ENCODE measurements at places on chromosomes 6 and 20.
A peak's percentile ranks its signal among the peaks of the same experiment; 100 is the strongest.

DNA sequence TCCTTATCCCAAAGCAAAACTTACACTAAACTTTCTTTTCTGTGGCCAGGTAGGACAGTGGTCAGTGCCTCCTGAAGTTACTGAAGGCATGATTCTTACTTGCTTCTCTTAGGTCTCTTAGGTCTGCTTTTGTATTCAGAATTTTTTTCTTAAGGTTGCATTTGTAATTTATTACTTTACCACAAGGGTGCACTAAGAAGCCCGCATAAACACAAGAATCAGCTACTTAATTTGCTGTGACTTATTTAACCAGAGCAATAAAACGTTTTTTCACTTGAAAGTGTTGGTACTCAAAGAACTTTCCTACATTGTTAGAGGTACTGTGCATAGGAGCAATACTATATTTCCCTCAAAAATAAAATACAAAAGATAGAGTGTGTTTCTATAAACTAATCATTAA is 75.4 kb upstream of the LAMA2 start:
- no peak for DNase-seq

DNA sequence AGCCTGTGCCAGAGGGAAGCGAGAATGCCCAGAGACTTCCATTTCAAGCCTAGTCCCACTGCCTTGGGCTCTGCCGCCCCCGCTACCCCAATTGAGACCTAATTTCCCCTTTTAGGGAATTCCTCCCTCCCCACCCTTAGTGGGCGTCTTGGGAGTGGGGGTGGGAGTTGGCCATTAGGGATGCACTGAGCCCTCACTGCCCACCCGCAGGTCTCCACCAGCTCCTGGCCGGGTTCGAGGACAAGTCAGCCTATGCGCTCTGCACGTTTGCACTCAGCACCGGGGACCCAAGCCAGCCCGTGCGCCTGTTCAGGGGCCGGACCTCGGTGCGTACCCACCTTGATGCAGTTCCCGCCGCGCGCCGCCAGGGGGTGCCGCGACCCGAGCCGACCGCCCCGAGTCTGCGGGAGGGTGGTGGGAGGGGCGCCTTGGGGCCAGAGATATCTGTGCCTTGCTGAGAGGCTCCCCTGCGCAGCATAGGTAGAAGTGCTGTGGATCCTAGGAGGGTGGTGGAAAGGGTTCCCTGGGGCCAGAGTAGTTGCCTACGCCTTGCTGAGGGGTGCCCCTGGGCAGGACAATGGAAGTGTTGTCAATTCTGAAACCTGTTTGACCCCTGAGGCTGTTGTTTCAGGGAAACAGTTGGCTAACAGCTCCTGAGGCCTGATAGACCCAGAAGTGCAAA is 9.2 kb downstream of the ITPA start:
- DNase-seq, result peak; percentile 61

DNA sequence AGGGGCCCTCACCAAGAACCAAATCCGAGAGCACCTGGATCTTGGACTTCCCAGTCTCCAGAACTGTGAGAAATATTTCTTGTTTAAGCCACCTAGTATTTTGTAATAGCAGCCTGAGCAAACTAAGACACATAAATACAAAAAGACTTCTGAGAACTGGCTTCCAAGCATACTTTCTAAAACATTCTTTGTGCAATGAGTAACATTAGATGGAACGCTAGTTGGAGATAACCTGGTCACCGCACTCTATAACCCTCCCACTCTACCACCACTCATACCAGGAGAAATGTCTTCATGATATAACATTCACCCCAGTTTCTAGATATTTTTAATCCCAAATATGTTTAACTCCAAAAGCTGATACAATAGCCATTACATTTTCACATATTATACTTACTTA is 169.5 kb upstream of the THEMIS start:
- DNase-seq, result no peak

GRCh38 chr6:154448448-154449096 is 61.9 kb downstream of the CNKSR3 start:
- no peak for DNase-seq

DNA sequence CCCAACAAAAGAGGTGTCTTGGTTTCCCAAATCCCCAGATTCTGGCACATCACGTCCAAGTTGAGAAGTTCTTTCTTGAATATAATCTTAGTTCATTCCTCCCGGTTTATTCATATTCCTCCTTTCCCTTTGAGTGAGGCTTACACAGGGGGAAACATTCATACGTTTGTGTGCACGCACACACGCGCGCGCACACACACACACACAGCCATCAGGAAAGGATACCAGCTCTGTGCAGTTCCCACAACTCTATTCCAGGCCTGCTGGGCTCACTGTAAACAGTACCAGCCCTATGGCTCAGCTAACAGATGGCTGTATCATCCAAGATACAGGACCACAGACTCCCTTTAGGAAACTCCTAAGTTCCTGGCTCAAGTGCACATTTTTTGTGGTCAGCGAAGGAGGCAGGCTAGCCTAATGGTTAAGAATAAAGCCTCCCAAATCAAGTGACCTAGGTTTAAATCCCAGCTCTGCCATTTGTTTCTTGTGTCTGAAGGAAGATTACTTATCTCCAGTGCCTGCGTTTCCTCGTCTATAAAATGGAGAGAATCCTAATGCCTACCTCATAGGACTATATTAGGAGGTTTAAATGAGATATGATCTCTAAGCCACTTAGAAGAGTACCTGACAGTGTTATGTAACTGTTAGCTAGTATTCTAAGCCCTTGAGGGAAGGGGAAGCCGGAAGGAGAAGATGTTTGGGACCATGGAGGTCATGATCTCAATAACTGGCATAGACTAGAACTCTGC is 3.7 kb upstream of the TAF8 start:
- no peak for DNase-seq

DNA sequence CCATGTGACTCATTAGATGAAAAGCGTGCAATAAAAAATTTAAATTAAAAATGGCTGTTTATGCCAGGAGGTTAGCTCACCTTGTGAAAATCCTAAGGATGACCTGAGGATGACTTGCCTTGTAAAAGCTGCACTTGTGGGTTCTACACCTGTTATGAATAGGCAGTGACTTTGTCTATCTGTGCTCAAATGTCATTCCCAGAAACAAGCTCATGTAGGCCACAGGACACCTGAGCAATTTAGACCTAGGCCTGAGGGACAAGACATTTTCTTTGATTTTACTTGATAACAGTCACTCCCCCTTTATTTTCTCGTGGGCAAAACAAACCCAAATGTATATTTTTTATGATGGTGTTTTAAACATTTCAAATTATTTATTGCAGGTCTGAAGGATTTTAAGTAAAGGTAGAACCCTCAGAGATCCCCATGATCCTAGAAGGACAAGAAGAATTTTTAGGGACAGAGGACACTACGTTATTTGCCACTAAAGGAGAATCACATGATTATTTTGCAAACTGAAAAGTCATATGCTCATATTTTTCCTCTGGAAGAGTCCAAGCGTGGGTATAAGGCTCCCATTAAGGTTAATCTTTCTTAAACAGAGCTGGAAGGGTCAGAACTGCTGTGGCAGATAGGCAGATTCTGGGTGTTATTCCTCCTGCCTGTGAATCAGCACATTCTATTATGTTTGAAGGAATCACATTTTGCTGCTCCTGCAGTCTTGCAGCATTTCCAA is 277.5 kb upstream of the MAN1A1 start:
- DNase-seq, result no peak

GRCh38 chr20:19692685-19693119 is 65.4 kb upstream of the RIN2 start:
- peak; percentile 63 for DNase-seq

DNA sequence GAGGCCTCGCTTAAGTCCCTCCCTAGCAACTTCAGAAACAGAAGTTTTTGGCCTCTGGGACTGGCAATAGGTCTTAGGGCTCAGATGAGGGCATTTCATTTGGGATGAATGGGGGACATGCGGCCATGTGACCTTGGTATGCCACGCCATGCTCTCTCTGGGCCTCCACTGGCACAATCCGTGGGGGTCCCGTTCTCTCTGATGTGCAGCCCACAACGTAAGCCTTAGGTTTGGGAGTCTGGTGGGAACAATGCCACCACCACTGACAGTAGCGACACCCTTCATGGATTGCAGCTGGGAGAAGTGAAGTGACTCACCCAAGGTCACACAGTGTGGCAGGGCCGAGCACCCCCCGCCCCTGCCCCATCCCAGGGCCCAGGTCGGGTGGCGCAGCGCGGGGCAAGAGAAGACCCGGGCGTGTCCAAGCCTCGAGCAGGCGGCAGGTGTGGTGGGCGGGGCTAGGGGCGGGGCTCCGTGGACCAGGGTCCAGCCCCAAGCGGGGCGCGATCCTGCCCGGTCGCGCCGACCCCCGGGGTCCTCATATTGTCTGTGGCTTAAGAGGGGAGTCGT is 864 bp upstream of the CEBPB start:
- DNase-seq, result peak; percentile 45

GRCh38 chr6:27263886-27264285 is 16.4 kb downstream of the PRSS16 start:
- no peak for DNase-seq

GRCh38 chr6:84422380-84422968 is 195.0 kb upstream of the CEP162 start:
- peak; percentile 46 for DNase-seq

- DNase-seq, result no peak
These were observed 129.1 kb upstream of the SPACA1 start for GRCh38 chr6:87918461-87918941.

DNA sequence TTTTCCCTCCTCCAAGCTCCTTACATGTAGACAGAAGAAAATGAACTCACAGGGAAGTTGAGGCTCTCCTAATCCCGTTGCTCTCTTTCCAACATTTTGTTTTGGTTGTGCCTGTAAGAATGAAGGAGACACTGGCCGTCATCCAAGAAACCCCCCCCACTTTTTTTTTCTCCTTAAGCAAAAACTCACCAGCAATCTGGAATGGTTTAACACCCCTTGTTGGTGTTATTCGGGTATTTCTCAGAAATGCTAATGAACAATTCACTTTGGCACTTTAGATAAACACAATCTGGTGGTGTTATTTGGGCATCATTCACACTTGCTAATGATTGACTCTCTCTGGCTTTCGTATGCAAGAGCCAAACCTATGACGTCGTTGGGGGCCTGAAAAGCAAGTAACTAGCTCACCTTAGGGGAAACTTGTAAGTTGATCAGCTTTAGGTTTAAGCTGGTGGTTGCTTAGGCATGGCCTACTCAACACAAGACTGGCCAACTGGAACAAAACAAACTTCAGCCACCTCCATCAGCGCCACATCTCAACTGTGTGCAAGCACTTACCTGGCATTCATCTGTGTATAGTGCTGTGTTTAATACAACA is 24.3 kb upstream of the OLIG3 start:
- DNase-seq, result no peak

DNA sequence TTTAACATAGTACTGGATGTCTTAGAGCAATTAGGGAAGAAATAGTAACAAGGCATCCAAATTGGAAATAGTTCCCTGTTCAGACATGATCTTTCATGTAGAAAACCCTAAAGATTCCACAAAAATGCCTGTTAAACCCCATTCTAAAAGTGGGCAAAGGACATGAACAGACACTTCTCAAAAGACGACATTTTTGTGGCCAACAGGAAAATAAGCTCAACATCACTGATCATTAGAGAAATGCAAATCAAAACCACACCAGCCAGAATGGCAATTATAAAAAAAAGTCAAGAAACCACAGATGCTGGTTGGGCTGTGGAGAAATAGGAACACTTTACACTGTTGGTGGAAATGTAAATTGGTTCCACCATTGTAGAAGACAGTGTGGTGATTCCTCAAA is 109.9 kb upstream of the MOCS1 start:
- DNase-seq, result no peak

DNA sequence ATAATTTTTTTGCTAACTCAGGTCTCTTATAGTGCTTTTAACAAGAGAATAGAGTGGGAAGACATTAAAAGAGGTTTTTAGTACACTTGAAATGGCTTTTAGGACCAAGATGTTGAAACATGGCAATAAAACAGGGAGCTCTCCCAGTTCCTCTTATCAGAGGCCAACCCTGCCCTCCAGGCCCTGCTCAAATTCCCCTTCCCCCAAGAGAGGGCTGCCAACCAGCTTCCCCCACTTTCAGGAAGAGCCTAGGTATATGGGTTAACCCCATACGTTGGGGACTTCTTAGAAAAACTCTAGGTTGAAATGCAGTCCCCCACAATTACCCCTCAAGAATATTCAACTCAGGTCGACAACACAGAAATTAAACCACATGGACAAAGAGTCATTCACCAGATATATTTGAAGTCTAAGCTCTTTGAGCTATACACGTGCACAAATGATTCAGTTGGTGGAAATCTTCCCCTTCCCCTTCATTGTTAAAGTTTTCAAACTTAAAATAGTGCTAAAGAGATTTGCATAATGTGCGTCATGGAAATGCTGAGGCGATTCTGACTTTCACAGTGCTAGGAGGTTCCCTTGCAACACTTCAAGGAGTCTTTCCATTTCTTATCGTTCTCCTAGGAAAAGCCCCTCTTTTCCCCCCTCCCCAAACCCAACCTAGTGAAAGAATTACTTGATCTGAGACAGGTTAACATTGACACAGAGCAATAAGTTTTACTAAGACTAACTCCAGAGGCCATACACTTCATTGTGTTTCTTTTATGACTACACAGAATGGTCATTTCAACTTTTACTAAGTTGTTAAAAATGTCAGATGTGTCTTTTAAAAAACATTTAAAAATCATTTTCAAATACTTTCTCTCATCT is 49.8 kb upstream of the ENPP5 start:
- DNase-seq, result no peak

DNA sequence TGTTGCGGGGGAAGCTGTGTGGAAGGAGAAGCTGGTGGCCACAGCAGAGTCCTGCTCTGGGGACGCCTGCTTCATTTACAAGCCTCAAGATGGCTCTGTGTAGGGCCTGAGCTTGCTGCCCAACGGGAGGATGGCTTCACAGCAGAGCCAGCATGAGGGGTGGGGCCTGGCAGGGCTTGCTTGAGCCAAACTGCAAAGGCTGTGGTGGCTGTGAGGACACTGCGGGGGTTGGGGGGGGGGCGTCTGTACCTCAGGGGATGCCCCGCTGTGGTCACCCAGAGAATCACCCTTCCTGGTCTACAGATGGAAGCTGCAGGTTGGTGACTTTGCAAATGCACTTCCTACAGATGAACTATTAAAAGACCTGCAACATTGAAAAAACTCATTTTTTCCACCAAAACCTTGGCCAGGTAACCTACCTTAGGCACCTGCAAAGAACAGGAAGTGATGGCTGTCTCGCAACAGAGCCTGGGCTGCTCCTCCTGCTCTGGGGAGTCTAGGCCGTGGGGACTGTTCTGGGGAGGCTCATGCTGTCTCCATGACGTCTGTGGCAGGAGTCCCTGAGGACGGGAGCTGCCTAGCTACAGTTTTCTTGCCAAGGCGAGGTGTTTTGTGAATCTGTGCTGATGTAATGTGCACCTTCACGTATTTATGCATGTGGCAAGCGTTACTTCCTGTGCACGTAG is 7.3 kb downstream of the NPBWR2 start:
- DNase-seq, result no peak
